ENCODE measurements at places on chromosomes 1 and 21.

- no peak for DNase-seq
Observed at GRCh38 chr1:19063122-19063521, 106.6 kb upstream of the IFFO2 start.

DNA sequence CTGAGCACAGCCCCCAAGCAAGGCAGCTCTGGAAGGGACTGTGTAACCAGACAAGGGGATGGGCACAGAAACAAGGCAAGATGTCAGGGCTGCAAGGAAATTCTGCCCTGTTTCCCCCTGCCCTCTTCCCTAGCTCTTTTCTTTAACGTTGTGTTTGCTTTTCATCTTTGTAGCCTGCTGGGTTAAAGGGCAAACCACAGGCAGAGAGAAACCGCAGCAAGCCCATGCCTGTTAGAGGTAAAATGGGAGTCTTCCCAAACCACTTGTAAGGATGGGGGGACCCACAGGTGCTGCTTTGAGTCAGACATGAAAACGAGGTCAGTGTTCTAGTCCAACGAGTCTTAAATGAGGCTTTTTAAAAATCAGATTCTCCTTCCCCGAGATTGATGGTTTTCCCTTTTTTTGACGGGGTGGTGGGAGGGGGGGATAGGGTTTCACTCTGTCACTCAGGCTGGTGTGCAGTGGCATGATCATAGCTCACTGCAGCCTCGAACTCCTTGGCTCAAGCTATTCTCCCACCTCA is 13.3 kb downstream of the TGFBR3 start:
- DNase-seq, result no peak

GRCh38 chr1:150056407-150056806 is 11.2 kb upstream of the VPS45 start:
- DNase-seq, result no peak

DNA sequence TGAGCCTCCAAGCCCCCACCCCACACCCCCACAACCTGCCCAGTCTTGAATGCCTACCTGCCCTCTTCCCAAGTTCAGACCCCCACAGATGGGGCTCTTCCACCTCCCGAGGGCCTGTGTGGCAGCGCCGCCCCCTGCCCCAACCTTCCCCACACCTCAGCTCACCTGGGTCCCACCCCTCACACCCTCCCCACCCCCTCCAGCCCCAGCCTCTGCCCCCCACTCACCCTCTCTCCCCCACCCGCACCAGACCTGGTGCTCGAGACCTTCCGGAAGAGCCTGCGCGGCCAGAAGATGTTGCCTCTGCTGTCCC is 9.2 kb downstream of the TNFRSF18 start:
- DNase-seq, result no peak

GRCh38 chr1:18530587-18531502 is 50.1 kb downstream of the KLHDC7A start:
- DNase-seq, result no peak

- no peak for DNase-seq
Observed at GRCh38 chr1:30446095-30446494, 277.3 kb downstream of the MATN1 start.

DNA sequence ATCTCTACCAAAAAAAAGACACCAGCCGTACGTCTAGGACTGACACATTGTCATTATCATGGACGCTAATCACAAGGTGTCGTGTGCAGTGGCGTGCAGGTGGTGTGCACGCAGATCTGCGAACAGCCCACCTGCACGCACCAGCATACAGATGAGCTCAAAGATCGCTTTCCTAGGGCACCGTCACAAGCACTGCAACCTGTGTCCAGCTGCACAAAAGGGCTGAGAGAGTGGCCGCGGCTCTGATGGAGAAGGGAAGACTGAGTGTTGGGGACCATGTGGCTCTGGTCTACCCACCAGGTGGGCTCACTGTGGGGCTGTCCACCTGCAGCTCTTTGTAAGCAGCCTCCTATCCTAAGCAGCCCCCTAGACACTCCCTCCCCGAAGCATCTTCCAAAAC is 50.9 kb downstream of the S100B start:
- DNase-seq, result no peak

GRCh38 chr1:46262508-46262907 is 14.9 kb downstream of the RAD54L start:
- DNase-seq, result no peak

- no peak for DNase-seq
Observed at GRCh38 chr1:244150665-244151064, 99.6 kb downstream of the ZBTB18 start.

- no peak for DNase-seq
Observed at GRCh38 chr1:8651236-8651890, 166.1 kb downstream of the RERE start.

DNA sequence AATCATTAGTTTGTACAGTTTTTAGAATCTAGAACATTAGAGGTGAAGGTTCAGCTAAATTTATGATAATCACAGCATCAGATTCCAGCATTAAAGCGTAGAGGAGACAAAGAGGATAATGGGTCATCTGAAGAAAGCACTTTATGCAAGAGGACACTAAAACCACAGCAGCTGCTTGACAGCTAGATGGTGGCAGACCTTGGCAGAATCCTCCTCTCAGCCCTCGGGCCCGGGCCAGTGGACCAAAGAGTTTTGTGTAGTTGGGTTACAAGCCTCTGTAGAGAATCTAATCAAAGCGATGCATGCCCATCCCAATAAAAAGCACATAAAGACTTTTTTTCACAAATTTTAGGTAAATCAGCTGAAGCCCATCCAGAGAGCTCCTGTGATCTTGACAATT is 59.4 kb downstream of the AK5 start:
- DNase-seq, result no peak

- DNase-seq, result no peak
Observed at GRCh38 chr1:16617778-16618580, 4.6 kb upstream of the NBPF1 start.

DNA sequence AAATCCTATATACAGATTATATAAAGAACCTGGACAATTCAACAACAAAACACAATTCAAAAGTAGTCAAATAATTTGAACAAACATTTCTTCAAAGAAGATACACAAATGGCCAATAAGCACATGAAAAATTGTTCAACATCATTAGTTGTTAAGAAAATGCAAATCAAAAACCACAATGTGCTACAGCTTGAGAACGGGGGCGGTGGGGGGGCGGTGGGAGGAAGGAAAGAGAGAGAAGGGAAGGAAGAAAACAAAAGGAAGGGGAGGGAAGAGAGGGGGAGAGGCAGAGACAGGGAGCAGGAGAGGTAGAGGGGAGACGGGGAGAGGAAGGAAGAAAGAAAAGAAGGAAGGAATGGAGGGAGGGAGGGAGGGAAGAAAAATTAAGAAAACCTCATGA is 44.1 kb downstream of the ASH1L start:
- no peak for DNase-seq

DNA sequence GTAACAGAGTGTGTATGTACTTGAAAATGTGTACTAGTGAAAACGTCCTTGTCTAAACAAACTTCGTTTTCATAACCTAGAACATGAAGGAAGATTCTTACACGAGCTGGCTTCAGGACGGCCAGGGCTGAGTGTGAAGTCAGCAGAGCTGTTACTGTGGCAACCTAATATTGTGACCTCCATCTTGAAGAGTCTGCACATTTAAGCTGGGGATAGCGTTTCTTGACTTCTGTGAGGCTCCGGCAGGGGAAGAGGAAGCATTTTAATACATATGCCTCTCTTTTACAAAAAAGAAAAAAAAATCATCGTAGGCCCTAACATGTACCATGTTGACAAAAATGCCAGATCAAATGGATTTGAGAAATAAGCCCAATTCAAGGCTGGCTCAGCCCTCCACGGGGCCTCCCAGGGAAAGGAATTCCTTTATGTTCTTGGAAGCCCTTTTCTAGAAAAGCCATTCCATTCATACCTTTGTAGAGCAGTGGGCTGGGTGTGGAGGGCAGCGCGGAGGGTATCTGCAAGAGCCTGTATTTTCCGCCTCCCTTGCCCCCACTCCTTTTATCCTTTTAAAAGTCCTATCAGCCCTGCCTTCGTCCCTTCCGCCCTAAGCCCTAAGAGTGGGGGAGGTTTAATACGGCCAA is 51.1 kb downstream of the SIM2 start:
- DNase-seq, result no peak

DNA sequence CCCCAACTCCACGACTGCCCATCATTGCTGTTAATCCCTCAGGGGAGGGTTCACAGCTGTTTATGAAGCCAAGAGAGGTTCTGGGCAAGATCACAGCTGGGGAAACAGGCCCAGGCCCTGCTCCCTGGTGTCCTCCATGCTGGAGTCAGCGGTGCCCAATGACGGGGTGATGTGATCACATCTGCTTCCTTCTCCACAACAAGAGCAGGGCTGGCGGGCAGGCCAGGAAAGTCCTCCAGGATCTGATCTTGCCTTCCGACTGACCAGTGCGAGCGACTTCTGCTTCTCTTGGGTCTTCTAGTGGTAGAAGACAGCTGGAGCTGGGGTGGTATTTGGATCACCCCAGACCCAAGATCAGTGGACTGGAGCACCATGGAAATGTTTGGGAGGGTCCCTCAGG is 951 bp upstream of the LINGO4 start:
- no peak for DNase-seq

GRCh38 chr21:25635310-25635709 is 3.7 kb upstream of the JAM2 start:
- DNase-seq, result no peak

DNA sequence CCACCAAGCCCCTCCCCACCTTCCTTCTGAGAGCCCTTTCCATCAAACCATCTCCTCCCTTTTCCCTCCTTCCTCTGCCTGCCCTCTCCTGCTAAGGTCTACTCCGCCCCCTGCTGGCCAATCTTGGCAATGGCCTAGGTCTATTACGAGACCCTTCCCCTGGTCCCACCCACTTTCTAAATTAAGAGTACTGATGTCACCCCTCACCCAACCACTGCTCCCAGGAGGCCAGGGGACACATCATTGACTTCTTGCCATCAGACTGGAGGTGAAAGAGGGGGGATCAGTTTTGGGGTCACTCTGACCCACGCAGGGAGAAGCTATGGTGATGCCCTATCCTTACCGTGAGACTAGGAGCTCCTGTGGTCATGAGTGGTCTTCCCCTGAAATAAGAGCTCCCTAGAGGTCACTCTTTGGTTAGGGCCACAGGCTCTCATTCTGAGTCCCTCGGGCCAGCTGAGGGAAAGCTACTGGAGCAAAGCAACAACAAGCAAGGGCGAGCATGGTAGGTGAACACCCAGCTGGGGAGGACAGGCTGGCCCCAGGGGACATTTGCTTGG is 34.6 kb upstream of the S100A7 start:
- no peak for DNase-seq

- no peak for DNase-seq
Observed at GRCh38 chr1:12026586-12026985, 7.3 kb downstream of the MIIP start.

GRCh38 chr1:88873737-88874349 is 17.5 kb downstream of the GTF2B start:
- no peak for DNase-seq

DNA sequence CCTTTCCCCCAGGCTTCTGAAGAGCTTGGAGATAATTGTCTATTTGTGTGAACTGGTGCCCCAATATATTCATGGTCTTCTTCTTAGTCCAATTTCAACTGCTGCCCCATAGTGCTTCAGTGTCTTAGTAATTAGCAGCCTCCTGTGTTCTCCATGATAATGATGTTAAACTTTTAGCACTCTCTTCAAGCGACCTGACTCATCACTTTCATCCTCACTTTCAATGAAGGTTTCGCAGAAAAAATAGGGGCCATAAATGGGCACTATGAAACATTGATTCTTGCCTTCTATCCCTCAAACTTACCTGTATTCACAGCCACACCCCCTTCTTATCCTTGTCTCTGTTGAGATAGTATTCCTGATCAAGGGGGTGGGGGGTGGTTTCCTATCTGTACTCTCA is 210.6 kb downstream of the DNM3 start:
- no peak for DNase-seq

DNA sequence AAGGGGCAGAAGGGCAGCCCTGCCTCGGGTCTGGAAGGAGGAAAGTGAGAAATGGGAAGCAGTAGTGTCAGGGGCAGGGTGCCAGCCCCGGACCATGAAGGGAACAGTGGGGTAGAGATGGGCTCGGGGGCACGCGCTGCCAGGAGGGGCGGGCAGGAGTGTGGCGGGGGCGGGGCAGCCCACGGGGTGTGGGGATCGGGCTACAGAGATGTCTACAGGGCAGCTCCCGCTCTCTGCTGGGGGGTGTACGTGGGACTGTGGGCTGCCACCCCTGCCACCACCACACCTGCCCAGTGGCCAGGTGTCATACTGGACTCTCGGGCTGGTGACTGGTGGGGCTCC is 7.4 kb downstream of the ARHGEF16 start:
- no peak for DNase-seq

DNA sequence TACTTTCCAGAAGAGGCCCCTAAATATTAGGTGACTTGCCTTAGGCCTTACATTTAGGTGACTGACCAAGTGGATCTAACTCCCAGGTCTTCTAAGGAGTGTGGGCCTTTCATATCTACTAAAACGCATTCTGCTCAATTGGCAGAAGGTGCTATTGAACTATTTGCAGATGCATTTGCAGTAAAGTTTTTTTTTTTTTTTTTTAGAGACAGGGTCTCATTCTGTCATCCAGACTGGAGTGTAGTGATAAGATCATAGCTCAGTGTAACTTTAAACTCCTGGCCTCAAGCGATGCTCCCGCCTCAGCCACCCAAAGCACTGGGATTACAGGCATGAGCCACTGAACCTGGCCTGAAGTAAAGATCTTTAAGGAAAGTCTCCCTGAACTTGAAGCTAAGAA is 13.0 kb upstream of the ACBD6 start:
- no peak for DNase-seq

- no peak for DNase-seq
Observed at GRCh38 chr1:50251702-50252101, 143.0 kb downstream of the ELAVL4 start.

- no peak for DNase-seq
Observed at GRCh38 chr1:218339267-218339831, 5.8 kb upstream of the TGFB2 start.

- no peak for DNase-seq
Observed at GRCh38 chr1:36922071-36922470, 112.2 kb downstream of the GRIK3 start.

DNA sequence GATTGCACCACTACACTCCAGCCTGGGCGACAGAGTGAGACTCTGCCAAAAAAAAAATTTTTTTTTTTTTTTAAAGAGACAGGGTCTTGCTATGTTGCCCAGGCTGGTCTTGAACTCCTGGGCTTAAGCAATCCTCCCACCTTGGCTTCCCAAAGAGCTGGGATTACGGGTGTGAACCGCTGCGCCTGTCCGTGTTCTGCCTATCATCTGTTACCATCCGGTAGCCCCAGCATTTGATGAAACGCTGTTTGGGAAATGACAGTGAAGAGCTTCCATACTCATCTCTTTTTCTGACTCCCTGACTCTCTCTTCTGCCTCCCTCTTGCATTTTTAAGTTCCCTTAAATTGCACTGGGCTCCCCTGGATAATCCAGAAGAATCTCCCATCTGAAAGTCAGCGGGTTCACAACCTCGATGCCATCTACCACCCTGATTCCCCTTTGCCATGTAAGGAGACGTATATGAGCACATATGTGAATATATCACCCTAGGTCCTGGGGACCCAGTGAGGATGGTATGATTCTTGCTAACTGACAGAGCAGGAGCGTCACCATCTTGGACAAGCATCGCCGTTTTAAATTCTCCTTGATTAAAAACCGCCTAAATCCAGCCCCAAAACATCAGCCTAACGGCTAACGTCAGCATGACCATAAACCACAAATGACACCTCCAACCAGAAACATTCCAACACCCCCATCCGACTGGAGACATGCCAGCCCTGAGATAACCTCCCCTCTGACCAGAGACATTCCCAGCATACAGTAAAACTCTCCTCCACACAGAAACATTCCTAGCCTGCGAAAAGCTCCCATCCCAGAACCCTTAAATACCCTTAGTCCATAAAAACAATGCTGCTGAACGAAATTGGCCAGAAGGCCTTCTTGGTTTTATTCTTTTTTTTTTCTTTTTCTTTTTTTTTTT is 12.4 kb downstream of the TNFRSF8 start:
- peak; percentile 87 for DNase-seq
